ENCODE measurements at places on chromosomes 11 and 22.
A peak's percentile ranks its signal among the peaks of the same experiment; 100 is the strongest.

- no peak overlapping the region for H3K27ac ChIP-seq
- no peak overlapping the region for H3K4me3 ChIP-seq
- H3K4me1 ChIP-seq = peaks cover 2% of the 10 kb centered on the region
Measured at GRCh38 chr22:42603427-42603826, 11.3 kb downstream of the POLDIP3 start.

GRCh38 chr11:66904055-66904454, 47.2 kb downstream of the LRFN4 start:
- H3K4me3 ChIP-seq = no peak overlapping the region
- H3K4me1 ChIP-seq = no peaks in the 10 kb centered on the region
- H3K27me3 ChIP-seq = no peaks in the 10 kb centered on the region
- H3K27ac ChIP-seq = no peak overlapping the region
- DNase-seq = no peak

DNA sequence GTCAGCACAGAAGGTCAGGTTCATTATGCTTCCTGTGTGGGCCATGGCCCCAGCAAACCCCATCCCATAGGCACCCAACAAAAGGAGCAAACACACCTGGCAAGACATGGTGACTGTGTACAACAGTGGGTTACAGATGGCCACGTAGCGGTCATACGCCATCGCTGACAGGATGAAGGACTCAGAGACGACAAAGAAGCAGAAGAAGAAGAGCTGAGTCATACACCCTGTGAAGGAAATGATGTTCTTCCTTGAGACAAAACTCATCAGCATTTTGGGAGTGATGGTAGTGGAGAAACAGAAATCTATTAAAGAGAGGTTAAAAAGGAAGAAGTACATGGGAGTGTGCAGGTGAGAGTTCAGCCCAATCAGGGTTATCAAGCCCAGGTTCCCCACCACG, 309 bp downstream of the OR8B12 start:
- no peaks in the 10 kb centered on the region for H3K36me3 ChIP-seq
- H3K4me1 ChIP-seq = peaks cover 1% of the 10 kb centered on the region
- H3K4me3 ChIP-seq = no peak overlapping the region
- no peak for DNase-seq

GRCh38 chr11:2732940-2733628, 33.3 kb upstream of the KCNQ1OT1 start:
- H3K36me3 ChIP-seq = no peaks in the 10 kb centered on the region
- no peak overlapping the region for H3K4me3 ChIP-seq
- no peak overlapping the region for H3K27ac ChIP-seq

GRCh38 chr22:45974498-45974897, 2.5 kb downstream of the WNT7B start:
- no peak overlapping the region for H3K4me3 ChIP-seq
- H3K36me3 ChIP-seq = no peaks in the 10 kb centered on the region
- H3K27ac ChIP-seq = no peak overlapping the region
- peaks cover 1% of the 10 kb centered on the region for H3K4me1 ChIP-seq

DNA sequence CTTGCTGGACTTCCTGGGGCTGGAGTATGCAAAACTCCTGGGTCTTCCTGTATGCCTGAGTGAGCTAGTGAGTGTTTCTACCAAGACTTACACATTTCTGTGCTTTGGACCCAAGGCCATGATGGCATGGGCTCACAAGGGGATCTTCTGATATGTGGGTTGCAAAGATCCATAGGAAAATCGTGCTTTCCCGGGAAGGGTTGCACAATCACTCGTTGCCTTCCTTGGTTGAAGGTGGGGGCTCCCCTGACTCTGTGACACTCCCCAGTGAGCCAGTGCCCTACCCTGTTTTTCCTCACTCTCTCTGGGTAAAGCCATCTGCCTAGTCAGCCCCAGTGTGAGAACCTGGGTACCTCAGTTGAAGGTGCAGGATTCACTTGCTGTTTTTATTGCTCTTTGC, 114.0 kb upstream of the CCDC179 start:
- DNase-seq = no peak
- no peak overlapping the region for H3K4me3 ChIP-seq
- H3K27me3 ChIP-seq = no peaks in the 10 kb centered on the region

DNA sequence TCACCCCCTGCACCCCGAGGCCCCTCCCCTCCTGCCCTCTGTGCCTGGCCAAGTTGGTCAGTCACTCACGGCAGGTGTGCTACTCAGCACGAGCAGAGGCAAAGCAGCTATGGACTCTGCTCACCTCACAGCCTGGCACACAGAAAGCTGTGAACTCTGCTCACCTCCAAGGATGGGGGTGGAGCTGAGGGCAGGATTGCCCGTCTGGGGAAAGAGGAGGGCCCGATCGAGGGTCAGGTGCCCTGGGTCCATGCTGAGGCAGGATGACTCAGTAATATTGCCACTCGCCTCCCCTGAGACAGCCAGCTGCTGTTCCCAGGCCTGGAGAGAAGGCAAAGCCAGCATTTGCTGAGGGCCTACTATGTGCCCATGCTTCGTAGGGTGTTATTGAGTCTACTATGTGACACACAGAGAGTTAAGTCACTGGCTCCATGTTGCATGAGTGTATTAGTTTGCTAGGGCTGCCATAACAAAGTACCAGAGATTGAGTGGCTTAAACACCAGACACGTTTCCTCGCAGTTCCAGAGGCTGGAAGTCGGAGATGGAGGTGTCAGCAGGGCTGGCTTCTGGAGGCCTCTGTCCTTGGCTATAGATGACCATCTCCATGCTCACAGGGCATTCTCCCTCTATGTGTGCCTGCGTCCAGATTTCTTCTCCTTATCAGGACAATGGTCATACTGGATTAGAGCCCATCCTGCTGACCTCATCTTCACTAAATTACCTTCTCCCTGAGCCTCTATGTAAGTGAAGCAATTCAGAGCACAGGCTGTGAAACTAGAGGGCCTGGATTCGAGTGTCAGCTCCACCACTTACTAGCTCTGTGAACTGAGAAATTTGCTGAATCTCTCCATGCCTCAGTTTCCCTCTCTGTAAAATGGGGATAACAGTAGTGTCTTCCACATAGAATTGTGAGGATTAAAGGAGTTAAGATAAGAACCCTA, 13.2 kb upstream of the TSKU start:
- H3K4me3 ChIP-seq = no peak overlapping the region
- no peak for DNase-seq
- H3K4me1 ChIP-seq = peaks cover 24% of the 10 kb centered on the region
- no peaks in the 10 kb centered on the region for H3K36me3 ChIP-seq
- H3K27me3 ChIP-seq = no peaks in the 10 kb centered on the region
- H3K27ac ChIP-seq = peak overlapping the region; percentile 39

- H3K36me3 ChIP-seq = no peaks in the 10 kb centered on the region
- H3K4me1 ChIP-seq = peaks cover 2% of the 10 kb centered on the region
- H3K4me3 ChIP-seq = no peak overlapping the region
Measured at GRCh38 chr11:1341928-1342524, 32.6 kb upstream of the TOLLIP start.

DNA sequence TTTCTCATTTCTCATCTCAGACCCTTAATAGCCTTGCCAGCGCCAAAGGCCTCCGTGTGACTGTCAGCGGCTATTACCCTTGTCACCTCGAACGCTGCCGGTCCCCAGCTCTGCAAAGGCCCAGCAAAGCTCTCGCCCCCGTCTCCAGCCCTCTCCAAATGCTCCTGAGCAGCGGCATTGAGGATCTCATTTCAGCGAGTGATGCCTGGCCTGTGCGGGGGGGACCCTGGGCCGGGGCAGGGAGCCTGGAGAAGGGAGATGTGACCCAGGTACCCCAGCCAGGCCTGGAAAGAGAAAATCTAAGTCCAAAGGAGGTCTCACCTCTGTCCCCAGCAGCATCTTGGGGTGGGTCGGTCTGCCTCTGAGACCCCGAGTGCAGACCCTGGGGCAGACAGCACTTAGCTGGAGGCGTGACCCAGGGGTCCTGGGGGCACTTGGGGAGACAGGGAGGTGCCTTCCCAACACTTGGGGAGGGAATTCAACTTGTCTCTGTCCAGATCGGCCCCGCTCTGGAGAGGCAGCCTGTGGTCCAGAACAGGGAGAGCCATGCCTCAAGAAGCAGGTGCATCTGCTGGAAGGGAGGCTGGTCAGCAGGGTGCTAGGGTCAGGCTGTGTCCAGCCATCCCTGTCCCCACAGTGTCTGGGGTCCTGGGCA, 521.3 kb downstream of the TBC1D22A start:
- H3K27me3 ChIP-seq = no peaks in the 10 kb centered on the region
- H3K4me3 ChIP-seq = no peak overlapping the region
- H3K4me1 ChIP-seq = no peaks in the 10 kb centered on the region
- no peak for DNase-seq
- no peak overlapping the region for H3K27ac ChIP-seq

- peaks cover 1% of the 10 kb centered on the region for H3K4me1 ChIP-seq
- H3K27me3 ChIP-seq = peaks cover 1% of the 10 kb centered on the region
- DNase-seq = no peak
- no peaks in the 10 kb centered on the region for H3K36me3 ChIP-seq
Measured at GRCh38 chr11:76752321-76753143, 30.6 kb upstream of the TSKU start.

DNA sequence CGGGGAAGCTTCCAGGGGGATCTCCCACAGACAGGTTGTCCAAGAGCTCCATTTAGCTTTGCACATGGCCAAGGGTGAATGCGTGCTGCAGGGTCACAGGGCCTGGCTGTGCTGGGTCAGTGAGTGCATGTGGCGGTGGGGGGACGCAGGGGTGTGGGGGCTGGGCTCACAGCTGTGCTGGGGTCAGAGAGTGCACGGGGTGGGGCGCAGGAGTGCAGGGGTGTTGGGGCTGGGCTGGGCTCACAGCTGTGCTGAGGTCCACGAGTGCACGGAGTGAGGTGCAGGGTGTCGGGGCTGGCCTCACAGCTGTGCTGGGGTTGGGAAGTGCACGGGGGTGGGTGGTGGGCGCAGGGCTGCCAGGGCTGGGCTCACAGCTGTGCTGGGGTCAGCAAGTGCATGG, 557.7 kb downstream of the BRD1 start:
- H3K4me1 ChIP-seq = no peaks in the 10 kb centered on the region
- H3K27me3 ChIP-seq = peaks cover 8% of the 10 kb centered on the region
- no peak for DNase-seq
- H3K27ac ChIP-seq = no peak overlapping the region
- no peak overlapping the region for H3K4me3 ChIP-seq

- no peaks in the 10 kb centered on the region for H3K4me1 ChIP-seq
- no peak overlapping the region for H3K27ac ChIP-seq
- H3K27me3 ChIP-seq = peaks cover 11% of the 10 kb centered on the region
- H3K36me3 ChIP-seq = no peaks in the 10 kb centered on the region
- no peak for DNase-seq
Measured at GRCh38 chr22:48043581-48043980, 1281.1 kb downstream of the TBC1D22A start.

DNA sequence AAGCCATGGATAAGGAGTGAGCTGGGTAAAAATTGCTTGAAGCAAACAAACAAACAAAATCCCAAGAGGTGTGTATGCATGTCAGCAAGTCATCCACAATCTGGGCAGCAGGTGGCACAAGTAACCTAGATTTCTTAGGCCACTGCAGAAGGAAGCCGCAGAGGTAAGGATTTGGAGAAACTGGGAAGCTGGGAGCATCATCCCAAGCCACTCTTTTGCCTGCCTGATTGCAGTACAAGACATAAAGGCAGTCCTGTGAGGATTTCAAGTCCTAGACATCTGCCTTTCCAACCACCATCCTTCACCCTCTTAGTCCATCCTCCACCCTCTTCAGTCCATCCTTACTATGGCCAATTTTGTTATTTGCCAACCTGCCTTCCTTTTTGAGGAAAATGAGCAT, 67.2 kb upstream of the BMAL1 start:
- H3K27me3 ChIP-seq = peaks cover 11% of the 10 kb centered on the region
- peaks cover 28% of the 10 kb centered on the region for H3K4me1 ChIP-seq
- no peak overlapping the region for H3K4me3 ChIP-seq
- no peak for DNase-seq
- H3K36me3 ChIP-seq = no peaks in the 10 kb centered on the region

- H3K27me3 ChIP-seq = peaks cover 3% of the 10 kb centered on the region
- no peaks in the 10 kb centered on the region for H3K36me3 ChIP-seq
- H3K4me1 ChIP-seq = no peaks in the 10 kb centered on the region
- no peak overlapping the region for H3K4me3 ChIP-seq
- DNase-seq = no peak
Measured at GRCh38 chr11:134459246-134460061, 47.4 kb upstream of the B3GAT1 start.

DNA sequence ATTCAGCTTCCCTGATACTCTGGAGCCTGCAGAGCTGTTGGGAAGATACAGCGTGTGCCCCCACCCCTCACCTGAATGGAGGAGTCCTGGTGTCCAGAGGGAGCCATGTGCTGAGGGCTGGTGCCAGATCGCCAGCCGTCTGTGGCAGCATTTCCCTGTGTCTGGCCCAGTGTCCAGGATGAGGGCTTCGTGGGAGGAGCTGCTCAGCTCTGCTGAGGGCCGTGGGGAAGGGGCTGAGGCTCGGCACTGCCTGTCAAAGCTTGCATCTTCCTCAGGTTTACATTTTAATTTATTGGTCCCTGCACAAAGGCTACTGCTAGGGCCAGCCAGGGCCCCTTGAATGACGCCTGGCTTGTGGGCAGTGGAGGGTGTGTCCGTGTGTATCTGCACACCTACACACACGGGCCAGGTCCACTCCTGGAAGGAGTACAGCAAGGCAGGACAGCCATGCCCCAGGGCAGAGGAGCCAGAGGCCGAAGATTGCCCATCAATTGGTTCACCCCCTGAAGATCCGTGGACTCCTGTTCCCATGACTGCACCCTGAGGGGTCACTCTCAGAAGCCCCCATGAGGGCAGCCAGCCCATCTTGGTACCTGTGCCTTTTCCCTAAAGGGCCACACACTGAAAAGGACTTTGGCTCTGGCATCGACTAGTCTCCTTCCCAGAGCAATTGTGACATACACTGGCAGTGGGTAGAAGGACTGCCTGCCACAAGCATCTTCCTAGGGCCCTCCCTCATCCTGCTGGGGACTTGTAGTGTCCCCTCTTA, 107.7 kb upstream of the PARVA start:
- no peak for DNase-seq
- H3K4me3 ChIP-seq = no peak overlapping the region
- no peaks in the 10 kb centered on the region for H3K4me1 ChIP-seq
- no peak overlapping the region for H3K27ac ChIP-seq

- peak overlapping the region; percentile 47 for H3K27ac ChIP-seq
- no peaks in the 10 kb centered on the region for H3K27me3 ChIP-seq
- H3K4me3 ChIP-seq = no peak overlapping the region
- H3K36me3 ChIP-seq = peaks cover 23% of the 10 kb centered on the region
- no peak for DNase-seq
Measured at GRCh38 chr22:29747832-29748231, 19.0 kb downstream of the ZMAT5 start.

GRCh38 chr11:95301474-95301873, 70.5 kb upstream of the SESN3 start:
- no peak for DNase-seq
- H3K27ac ChIP-seq = no peak overlapping the region
- H3K36me3 ChIP-seq = no peaks in the 10 kb centered on the region
- no peak overlapping the region for H3K4me3 ChIP-seq
- H3K4me1 ChIP-seq = peaks cover 23% of the 10 kb centered on the region

DNA sequence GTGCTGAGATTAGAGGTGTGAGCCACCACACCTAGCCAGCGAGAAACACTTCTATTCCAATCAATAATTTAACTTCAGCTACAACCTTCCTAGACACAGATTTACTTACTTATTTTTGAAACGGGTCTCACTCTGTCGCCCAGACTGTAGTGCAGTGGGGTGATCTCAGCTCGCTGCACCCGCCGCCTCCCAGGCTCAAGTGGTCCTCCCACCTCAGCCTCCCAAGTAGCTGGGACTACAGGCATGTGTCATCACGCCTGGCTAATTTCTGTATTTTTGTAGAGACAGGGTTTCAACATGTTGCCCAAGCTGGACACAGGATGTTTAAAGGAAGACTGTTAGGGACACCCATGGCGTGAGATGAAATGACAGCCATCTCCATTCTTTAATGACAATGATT, 61.3 kb downstream of the MICAL3 start:
- H3K4me1 ChIP-seq = peaks cover 4% of the 10 kb centered on the region
- no peak overlapping the region for H3K4me3 ChIP-seq
- H3K27ac ChIP-seq = no peak overlapping the region
- H3K27me3 ChIP-seq = no peaks in the 10 kb centered on the region
